Muscle of back (tissue), 13 donors: ENCODE measurements at places on chromosomes 13 and 19. TPM values are rescaled to one million over a fixed set of nuclear protein-coding genes. Genes with fewer than 3 reads are reported as not detected.

Gene KLK12
- polyA plus RNA-seq, result not detected

Gene RFPL4A
- 0.30 TPM for polyA plus RNA-seq

Gene ATP4A
- not detected for polyA plus RNA-seq

Gene PCDH9
- 2.8 TPM for polyA plus RNA-seq

Gene CGB1
- not detected for polyA plus RNA-seq

Gene ANGPTL8
- polyA plus RNA-seq, result 0.37 TPM
